Fibroblast of lung (primary cell): ENCODE measurements at places on chromosomes 7 and 10. TPM values are rescaled to one million over a fixed set of nuclear protein-coding genes. Genes with fewer than 3 reads are reported as not detected.

The COBL gene
- 0.26 and 0.33 TPM in 2 replicates for total RNA-seq

The ZCWPW1 gene
- total RNA-seq, result 2.8 and 4.1 TPM in 2 replicates

The CRTAC1 gene
- total RNA-seq, result not detected in 2 replicates

DNA sequence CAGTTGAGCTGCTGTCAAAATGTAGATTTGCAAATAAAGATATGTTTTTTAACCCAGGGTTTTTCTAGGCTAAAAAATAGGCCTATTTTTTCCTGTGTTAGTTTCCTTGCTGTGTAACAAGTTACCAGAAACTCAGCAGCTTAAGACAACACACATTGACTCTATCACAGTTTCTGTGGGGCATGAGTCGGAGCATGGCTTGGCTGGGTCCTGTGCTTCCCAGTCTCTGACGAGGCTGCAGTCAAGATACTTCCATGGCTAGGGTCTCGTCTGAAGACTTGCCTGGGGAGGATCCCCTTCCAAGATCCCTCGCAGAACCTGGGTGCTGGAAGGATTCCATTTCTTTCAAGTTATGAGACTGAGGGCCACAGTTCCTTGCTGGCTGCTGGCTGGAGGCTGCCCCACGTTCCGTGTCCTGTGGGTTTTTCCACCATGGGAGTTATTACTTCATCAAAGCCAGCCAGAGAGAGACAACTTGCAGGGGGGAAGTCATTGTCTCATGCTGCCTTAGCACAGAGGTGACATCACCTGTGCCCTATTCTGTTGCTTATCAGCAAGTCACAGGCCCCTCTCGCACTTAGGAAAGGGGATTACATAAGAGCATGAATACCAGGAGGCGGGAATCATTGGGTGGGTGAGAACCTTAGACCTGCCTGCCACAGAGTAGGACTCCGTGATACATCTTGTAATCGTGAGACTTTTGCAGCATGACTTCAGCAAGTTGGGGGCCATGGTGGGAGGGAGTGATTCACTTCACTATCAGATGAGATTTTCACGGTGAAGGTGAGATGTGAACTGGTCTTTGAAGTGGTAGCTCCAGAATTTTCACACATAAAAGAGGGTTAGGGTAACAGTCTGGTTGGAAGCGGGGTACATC is 77.9 kb downstream of the CCNY start:
- no peaks in the 10 kb centered on the region for H3K27me3 ChIP-seq
- no peaks in the 10 kb centered on the region for H3K36me3 ChIP-seq
- DNase-seq, result no peak
- H3K27ac ChIP-seq, result no peak overlapping the region
- peaks cover 14% of the 10 kb centered on the region for H3K4me1 ChIP-seq

DNA sequence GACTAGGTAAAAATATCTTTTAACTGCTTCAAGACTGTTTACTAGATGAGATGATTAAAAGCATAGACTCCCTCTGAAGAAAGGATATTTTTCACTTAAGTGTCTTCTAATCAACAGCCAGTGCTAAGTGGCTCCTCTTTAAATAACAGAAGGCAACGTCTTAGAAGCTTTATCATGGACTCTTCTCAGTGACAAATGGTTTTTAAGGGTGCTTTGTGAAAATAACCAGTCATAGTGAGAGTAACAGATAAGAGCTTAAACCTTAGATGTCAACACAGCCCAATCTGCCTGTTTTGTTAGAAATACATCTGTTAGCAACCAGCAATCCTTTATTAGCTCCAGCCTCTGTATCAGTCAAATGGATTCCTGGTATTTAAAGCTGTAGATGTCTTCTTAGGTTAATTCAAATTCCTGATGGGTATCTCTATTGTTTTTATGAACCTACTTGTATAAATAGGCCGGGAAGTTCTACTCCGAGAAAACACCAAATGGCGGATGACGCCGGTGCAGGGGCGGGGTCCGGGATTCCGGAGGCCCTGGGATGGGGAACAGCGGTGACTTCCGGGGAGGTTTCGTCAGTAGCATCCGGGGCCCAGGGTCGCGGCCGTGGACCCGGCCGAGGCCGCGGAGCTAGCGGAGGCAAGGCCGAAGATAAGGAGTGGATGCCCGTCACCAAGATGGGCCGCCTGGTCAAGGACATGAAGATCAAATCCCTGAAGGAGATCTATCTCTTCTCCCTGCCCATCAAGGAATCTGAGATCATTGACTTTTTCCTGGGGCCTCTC is 285.4 kb downstream of the GPR37 start:
- H3K27ac ChIP-seq, result no peak overlapping the region
- no peaks in the 10 kb centered on the region for H3K27me3 ChIP-seq
- no peak overlapping the region for H3K4me3 ChIP-seq

- H3K4me1 ChIP-seq, result no peaks in the 10 kb centered on the region
- H3K27me3 ChIP-seq, result no peaks in the 10 kb centered on the region
- no peak overlapping the region for H3K4me3 ChIP-seq
- no peak overlapping the region for H3K27ac ChIP-seq
- DNase-seq, result no peak
Measured at GRCh38 chr7:149313981-149314380, 52.0 kb downstream of the ZNF783 start.

DNA sequence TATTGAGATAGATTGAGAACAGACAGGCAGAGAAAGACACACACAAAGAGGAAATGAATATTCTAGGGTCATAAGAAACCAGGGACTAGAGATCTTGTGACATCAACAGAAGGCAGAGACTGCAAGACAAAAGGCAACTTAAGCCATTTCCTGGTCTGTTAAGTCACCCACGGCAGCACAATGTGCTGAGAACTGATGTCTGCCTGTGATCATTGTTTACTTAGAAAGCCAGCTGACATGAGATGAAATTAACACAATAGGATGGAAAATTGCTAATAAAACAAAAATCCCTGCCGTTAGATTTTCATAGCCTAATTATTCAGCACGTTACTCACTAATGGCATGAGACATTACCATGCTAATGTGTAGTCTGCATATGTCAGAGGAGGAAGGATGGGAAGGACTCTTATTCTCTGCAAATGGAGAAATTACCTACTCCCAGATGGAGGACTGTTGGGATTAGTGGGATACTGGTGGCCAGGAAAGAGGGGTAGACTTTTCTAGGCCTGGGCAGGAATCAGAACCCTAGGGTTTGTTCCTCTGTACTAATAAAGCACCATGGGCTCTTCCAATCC is 191.3 kb upstream of the PODXL start:
- H3K4me1 ChIP-seq, result no peaks in the 10 kb centered on the region
- no peak for DNase-seq
- H3K27me3 ChIP-seq, result no peaks in the 10 kb centered on the region
- no peak overlapping the region for H3K4me3 ChIP-seq

GRCh38 chr7:435630-436366 is 83.8 kb downstream of the PDGFA start:
- peak; percentile 53 for DNase-seq
- no peak overlapping the region for H3K4me3 ChIP-seq
- H3K4me1 ChIP-seq, result no peaks in the 10 kb centered on the region
- H3K36me3 ChIP-seq, result no peaks in the 10 kb centered on the region
- H3K27me3 ChIP-seq, result no peaks in the 10 kb centered on the region
- no peak overlapping the region for H3K27ac ChIP-seq

DNA sequence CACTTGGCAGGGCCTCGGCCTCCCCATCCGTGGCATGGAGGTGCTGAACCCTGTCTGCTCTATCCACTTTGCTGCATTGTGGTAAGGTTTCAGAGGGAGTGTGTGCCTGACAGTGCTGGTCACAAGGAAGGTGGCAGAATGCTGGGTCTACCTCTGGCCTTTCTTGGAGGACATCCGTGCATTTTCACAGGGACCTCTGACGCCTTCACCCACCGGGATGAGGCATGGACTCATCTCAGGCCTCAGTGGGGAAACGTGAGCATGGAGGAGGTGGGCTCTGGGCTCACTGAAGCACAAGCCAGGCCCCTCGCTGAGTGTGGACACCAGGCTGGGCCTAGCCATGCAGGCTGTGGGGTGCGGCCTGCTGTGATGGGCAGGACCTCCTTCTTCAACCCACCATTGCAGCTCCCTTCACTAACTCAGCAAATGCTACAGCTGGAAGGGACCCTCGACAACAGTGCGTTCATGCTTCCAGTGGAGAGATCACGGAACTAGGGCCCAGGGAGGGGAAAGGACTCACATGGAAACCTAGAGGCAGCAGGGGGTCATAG is 8.6 kb downstream of the TBATA start:
- H3K27ac ChIP-seq, result no peak overlapping the region
- H3K27me3 ChIP-seq, result peaks cover 11% of the 10 kb centered on the region
- no peak overlapping the region for H3K4me3 ChIP-seq
- H3K4me1 ChIP-seq, result no peaks in the 10 kb centered on the region
- no peak for DNase-seq

- H3K36me3 ChIP-seq, result no peaks in the 10 kb centered on the region
- no peaks in the 10 kb centered on the region for H3K4me1 ChIP-seq
- no peak overlapping the region for H3K4me3 ChIP-seq
- H3K27me3 ChIP-seq, result no peaks in the 10 kb centered on the region
- H3K27ac ChIP-seq, result no peak overlapping the region
Measured at GRCh38 chr7:14834456-14834855, 68.1 kb downstream of the DGKB start.

GRCh38 chr10:23095404-23095965 is at the start of gene MSRB2:
Gene MSRB2, plus strand, starts transcription at chr10:23095579. Its CDS starts 30 bp downstream, at chr10:23095609.
- H3K27me3 ChIP-seq, result no peaks in the 10 kb centered on the region
- no peaks in the 10 kb centered on the region for H3K36me3 ChIP-seq
- peak within 1 kb of the TSS; percentile 88 for H3K4me3 ChIP-seq

GRCh38 chr7:26140380-26140779 is 11.6 kb upstream of the NFE2L3 start:
- H3K27ac ChIP-seq, result no peak overlapping the region
- no peaks in the 10 kb centered on the region for H3K36me3 ChIP-seq
- no peaks in the 10 kb centered on the region for H3K27me3 ChIP-seq
- no peak for DNase-seq

GRCh38 chr10:47301833-47302232 is 1.8 kb downstream of the GDF10 start:
- H3K36me3 ChIP-seq, result no peaks in the 10 kb centered on the region

DNA sequence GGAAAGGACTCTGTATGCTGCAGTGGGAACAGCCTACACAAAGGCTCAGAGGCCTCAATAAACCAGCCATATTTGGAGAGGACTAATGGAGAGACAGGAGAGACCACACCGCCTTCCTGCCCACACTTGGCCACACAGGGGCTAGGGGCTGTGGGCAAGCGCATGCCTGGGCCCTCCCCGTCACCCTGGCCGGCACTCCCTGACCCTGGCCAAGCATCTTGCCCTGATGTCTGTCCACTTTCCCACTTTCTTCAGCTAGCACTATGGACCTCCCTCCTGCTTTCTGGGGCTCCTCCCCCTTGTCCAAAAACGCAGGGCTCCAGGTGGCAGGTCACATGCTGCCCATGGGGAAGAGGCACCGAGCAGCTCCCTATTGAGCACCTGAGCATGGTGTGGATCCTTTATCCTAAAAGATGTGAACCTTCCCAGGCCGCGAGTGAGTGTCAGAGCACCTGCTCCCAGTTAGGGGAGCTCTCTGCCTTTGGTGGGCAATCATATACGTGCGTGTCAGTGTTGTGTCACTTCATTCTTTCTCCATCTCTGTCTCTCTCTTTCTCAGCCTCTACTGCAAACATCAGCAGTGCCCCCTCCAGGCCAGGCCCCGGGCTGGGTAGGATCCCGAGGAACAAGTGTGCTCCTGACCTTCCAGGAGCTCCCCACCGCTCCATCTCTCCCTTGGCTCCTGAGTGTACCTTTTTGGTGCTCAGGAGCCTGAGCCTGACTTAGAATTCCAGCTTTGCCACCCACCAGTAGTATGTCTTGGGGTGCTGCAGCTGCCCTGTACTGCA is 74.0 kb downstream of the ZMIZ1 start:
- H3K27ac ChIP-seq, result peak overlapping the region; percentile 57
- H3K36me3 ChIP-seq, result peaks cover 34% of the 10 kb centered on the region
- no peak overlapping the region for H3K4me3 ChIP-seq
- DNase-seq, result no peak
- H3K27me3 ChIP-seq, result no peaks in the 10 kb centered on the region

DNA sequence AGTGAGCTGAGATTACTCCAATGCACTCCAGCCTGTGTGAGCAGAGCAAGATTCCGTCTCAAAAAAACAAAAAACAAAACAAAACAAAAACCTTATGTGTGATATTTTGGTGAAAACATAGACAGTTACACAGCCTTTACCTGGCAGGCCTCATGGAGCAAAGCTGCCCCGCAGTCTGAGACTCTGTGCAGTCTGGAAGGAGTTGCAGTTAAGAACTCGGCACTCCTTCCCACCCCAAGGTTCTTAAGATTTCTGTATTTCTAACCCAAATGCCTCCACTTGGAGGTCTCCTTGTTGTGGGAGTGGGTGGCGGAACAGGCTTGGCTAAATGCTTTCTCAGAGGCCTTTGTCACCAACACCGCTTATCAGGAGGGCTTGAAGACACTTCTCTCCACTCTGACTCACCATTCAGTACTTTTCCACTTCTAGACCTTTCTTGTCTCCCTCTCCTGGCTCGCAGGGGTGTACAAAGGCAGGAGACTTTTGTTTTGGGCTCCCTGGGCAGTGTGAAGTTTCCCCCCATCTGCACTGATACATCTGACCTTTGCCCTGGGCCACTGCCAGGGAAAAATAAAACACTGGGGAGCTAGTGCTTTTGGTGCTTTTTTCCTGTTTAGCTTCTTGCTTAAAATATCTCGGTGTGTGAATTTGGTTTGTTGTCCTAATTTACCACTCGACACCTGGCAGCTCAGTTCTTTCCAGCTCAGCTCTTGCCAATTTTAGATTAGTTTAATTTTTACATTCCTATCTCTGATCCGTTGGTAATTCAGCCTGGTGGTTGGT is 51.3 kb upstream of the MAGI2 start:
- DNase-seq, result no peak
- no peak overlapping the region for H3K27ac ChIP-seq
- H3K4me1 ChIP-seq, result no peaks in the 10 kb centered on the region
- H3K27me3 ChIP-seq, result no peaks in the 10 kb centered on the region
- no peak overlapping the region for H3K4me3 ChIP-seq

GRCh38 chr7:3670898-3671297 is 369.8 kb downstream of the SDK1 start:
- H3K27me3 ChIP-seq, result no peaks in the 10 kb centered on the region
- H3K36me3 ChIP-seq, result no peaks in the 10 kb centered on the region
- H3K4me1 ChIP-seq, result no peaks in the 10 kb centered on the region
- H3K27ac ChIP-seq, result no peak overlapping the region
- no peak overlapping the region for H3K4me3 ChIP-seq

GRCh38 chr10:80544316-80544953 is 6.7 kb downstream of the SH2D4B start:
- H3K27ac ChIP-seq, result no peak overlapping the region
- no peak for DNase-seq
- H3K27me3 ChIP-seq, result no peaks in the 10 kb centered on the region

- no peak overlapping the region for H3K27ac ChIP-seq
- H3K4me3 ChIP-seq, result no peak overlapping the region
- H3K4me1 ChIP-seq, result no peaks in the 10 kb centered on the region
- no peaks in the 10 kb centered on the region for H3K36me3 ChIP-seq
Measured at GRCh38 chr10:43220657-43221418, 46.0 kb downstream of the RASGEF1A start.

GRCh38 chr10:89164080-89164479 is 43.0 kb downstream of the CH25H start:
- no peak overlapping the region for H3K27ac ChIP-seq
- no peaks in the 10 kb centered on the region for H3K36me3 ChIP-seq
- DNase-seq, result no peak
- H3K27me3 ChIP-seq, result peaks cover 3% of the 10 kb centered on the region
- no peak overlapping the region for H3K4me3 ChIP-seq

GRCh38 chr7:49639808-49640207 is 133.6 kb upstream of the VWC2 start:
- no peak overlapping the region for H3K4me3 ChIP-seq
- DNase-seq, result no peak
- H3K27me3 ChIP-seq, result no peaks in the 10 kb centered on the region
- no peaks in the 10 kb centered on the region for H3K4me1 ChIP-seq
- H3K27ac ChIP-seq, result no peak overlapping the region

GRCh38 chr7:111736552-111736874 is 174.2 kb upstream of the IMMP2L start:
- H3K4me1 ChIP-seq, result peaks cover 2% of the 10 kb centered on the region
- peak; percentile 33 for DNase-seq
- no peak overlapping the region for H3K27ac ChIP-seq
- H3K36me3 ChIP-seq, result no peaks in the 10 kb centered on the region
